Kidney capillary endothelial cell (primary cell): ENCODE measurements at places on chromosomes 11 and 22.

GRCh38 chr11:13207665-13208594 is 69.7 kb upstream of the BMAL1 start:
- DNase-seq, result peak; percentile 52

DNA sequence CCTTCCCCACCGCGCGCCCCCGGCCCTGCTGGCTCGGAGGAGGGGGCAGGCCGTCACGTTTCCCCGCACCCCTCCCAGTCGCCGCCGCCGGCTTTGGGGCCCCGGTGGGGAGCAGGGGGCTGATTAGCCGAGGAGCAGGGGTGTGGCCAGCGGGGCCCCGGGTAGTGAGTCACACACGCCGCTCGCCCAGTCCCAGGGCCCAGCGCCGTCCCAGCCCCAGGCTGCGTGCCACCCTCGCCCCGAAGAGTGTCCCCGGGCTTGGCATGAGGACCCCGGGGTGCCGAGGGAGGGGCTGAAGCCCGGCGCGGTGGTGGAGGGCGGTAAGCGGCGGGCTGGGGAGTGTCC is 34.4 kb downstream of the PRDM11 start:
- DNase-seq, result peak; percentile 31

DNA sequence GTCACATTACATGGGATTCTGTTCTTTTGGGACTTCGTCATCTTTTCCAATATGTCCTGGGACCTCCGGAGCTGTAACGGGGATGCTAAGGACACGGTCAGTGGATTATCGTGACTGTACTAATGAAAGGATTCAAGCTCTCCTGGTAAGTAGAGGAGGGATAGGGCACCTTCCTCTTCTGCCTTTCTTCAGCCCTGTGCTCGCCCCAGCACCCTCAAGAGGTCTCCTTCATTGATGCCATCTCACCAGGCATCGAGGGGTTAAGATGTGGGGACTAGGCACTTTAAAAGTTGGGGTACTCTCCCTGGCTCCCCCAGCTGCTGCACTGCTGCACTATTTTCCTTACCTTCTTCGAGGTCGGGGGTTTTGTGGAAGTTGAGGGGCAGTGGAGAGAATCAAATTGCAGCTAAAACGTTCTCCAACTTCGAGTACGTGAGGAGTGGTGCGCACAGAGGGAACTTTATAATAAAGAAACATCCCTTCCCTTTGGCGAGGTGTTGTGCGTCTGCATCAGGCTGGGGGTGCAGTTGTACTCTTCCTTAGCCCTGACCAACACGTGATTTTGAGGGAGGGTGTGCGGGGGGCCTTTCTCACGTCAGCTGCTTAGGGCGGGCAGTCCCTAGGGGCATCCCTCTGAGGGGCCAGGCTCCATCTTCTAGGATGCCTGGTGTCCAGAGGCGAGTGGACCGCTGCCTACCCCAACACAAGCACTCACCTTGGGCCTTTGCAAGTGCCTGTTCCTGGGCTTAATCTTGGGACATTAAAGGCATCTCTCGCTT is 96.1 kb downstream of the GRAMD1B start:
- DNase-seq, result no peak

- peak; percentile 49 for DNase-seq
These were observed 312.3 kb downstream of the MN1 start for GRCh38 chr22:27489178-27489675.

DNA sequence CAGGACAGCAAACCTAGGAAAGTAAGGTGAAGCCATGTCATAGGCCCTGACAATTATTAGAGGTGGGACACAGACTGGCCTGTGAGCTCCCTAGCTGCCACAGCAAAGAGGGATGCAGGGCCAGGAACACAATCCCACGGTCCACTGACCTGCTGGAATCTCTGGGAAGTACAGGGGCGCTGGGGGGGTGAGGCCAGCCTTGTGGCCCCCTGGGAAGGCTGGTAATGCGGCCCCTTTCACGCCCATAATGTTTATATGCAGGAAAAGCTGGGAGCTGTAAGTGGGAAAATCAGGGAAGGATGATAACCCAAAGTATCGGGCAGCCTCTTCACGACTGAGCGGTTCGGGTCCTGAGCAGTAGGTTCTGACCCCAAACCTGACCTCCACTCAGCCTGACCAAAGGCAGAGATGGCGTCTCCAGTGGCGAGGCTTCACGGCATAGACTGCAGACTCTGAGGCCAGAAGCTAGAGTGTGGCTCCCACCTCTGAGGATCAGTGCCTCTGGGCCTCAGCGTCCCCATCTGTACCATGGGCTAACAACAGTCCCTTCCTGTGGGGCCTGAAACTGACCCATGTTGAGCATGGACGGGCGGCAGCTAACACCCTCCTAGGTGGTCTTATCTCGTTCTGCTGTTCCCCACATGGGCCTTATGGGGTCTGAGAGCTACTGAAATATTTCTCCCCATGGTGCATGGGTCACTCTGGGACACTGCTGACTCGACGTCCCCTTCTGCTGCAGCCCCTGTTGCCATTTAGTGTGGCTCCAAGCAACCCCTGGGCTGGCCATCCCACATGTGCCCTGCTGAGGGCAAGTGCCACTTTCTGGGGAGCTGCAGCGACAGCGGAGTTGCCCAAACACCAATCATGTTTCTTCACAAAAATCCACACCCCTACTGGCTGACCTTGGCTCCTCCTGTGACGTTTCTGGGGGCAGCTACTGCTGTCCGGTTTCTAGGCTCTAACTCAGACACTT is 101.8 kb downstream of the PHF21B start:
- no peak for DNase-seq

DNA sequence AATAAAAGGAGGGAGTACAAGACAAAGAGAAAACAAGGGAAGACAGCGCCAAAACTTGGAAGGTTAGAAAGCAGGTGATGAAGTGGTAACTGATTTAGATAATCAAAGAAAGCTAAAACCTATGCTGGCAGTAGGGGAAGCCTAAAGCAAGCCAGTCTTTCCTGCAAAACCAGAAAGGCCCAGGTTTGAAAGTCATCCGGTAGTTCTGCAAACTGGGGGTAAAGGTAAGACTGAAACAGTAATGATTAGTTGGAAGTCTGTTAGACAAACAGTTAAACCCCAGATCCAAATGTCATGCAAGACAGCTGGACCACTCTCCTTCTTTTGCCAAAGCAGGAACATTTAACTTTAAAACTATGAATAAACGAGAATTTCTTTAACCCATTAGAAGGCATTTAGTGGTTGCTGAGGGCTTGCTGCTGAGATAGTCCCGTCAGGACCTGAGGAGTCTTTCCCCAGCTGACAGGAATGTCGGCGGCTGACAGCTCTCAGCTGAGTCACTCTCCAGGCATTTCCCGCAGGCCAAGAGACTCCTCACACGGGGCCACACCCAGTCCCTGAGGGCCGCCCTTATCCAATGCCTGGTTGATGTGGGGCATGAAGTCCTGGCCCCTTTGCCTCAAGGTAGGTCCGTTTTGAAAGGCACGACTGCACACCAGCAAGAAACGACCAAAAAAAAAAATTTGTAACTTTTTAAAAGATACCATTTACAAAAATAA is 36.3 kb upstream of the CFAP300 start:
- peak; percentile 95 for DNase-seq

- DNase-seq, result no peak
These were observed 76.3 kb downstream of the FAM168A start for GRCh38 chr11:73521621-73522020.

DNA sequence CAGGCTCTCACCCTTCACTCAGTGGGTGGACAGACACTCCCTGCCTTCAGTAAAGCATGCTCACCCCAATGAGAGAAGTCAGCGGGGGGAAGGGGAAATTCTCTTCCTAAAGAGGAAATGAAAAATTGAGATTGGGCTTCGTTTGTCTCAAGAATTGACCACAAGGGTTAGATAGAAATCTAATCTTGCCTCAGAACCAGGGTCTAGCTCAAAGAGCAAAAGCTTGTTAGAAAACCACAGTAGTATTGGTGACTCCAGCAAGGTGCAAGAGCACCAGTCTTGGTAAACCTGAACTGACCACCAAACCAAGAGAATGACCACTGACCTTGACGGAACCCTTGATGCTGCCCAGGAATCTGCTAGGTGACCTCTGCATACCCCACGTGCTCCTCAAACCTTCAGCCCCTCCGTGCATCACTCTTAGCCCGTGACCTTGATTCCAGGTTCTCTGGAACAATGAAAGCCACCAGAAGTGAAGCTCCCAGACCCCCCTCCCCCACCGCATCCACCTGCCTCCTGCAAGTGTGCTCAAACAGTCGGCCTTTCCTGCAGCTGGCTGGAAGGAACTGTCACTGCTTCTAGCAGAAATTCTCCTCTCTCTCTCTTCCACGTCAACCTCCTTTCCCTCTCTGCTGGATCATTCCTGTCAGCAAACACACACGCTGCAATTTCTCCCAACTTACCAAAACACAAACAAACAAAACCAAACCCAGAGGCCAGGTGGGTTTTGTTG is 3.1 kb upstream of the TMA7B start:
- DNase-seq, result no peak

- no peak for DNase-seq
These were observed 127.0 kb downstream of the MRTFA start for GRCh38 chr22:40509401-40510134.

- no peak for DNase-seq
These were observed 23.7 kb downstream of the USP47 start for GRCh38 chr11:11865449-11865848.

DNA sequence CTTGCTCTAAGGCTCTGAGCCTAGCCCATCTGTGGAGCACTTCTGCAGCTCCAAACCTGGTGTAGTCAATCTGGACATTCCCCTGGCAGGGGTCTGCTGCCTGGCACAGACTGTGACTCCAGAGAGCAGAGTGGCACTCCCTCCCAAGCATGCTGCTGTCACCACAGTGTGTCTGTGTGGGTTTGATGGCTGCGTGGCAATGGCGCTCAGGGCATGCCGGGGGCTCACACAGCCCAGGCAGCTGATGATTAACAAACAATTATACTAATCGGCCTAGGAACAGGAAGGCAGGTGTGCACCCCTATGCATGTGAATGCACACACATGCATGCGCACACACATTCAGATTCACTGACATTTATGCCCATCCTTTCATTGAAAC is 9.0 kb upstream of the NECTIN1 start:
- DNase-seq, result no peak

DNA sequence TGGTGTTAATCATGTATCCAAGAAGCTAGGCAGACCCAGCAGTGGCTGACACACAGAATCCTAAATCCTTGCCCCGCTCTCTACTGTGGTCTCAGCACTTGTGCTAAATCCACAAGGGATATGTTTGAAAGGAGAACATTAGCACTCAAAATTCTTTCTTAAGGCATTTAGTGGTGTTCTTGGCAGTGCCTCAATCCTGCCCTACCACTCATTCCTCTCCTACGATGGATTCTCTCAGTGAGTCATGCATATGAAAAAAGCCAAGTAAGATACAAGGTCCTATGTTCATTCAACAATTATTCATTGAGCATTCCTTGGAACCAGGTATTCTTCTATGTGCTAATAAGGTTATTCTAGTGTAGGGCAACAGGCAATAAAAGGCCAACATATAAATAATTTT is 31.2 kb downstream of the RRP8 start:
- no peak for DNase-seq

DNA sequence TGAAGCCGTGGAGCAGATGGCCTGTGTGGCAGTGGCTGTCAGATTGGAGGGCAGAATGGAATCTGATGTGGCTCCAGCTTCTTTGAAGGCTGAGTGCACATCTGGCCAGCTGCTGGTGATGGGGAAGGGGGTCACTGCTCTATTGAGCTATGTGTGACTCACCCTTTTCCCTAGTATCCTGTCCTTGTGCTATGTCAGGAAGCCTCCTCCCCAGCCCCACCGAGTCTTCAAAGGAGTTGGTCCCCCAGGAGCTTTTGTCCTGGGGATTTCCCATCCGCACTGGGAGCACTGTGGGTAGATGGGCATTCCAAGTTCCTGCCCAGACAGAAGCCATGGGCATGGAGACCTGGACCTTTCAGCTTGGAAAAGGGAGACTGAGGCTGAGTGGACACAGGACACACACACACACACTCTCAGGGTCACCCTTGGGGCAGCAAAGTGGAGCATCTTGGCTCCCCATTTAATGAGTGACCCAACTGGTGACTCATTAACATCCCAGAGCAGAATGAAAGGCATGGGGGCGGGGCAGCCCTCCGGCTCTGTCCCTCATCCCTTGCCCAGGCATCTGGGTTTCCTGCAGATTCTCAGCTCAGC is 3.3 kb downstream of the SERPINH1 start:
- peak; percentile 97 for DNase-seq

- no peak for DNase-seq
These were observed 274.2 kb downstream of the CASP12 start for GRCh38 chr11:104624021-104624420.

- DNase-seq, result no peak
These were observed 37.5 kb downstream of the RBFOX2 start for GRCh38 chr22:35991168-35991567.

DNA sequence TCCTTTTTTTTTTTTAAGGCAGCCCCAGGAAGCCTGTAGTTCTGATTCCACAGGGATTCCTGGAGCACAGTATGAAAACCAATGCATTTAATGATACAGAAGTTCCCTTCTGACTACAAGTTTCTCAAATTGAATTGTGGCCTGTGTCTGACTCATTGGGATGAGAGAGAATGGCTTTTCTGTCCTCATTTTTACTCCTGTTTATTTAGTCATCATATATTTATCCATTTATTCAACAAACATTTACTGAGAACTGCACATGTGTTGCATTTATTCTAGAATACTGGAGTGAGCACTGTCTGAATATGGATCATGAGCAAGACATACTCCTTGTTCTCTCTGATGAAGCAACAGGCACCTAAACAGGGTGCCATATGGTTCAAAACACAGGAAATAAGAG is 231.2 kb downstream of the NTM start:
- no peak for DNase-seq

- no peak for DNase-seq
These were observed 57.8 kb downstream of the SPATA19 start for GRCh38 chr11:133787379-133788141.

- DNase-seq, result no peak
These were observed 11.7 kb upstream of the KAT5 start for GRCh38 chr11:65700399-65700798.

DNA sequence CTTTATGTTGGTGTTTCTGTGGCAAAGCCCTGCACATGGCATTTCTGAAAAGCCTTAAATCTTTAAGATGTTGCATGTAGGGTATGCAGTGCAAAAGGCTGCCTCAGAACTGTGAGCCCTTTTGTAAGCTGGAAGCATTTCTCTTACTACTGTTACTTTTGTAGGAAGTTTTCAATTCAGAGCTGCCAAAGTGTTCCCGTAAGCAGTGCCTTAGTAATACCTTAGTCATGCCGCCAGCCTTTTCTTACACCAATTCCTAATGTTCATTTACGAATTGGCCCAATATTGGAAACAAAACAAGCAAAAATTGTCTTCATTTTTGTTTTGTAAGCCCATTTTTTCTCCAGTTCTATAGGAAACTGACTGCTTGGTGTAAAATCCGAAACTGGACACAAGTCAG is 67.4 kb upstream of the RASSF10 start:
- no peak for DNase-seq

GRCh38 chr11:71248251-71248570 is 4.2 kb downstream of the SHANK2 start:
- DNase-seq, result no peak

DNA sequence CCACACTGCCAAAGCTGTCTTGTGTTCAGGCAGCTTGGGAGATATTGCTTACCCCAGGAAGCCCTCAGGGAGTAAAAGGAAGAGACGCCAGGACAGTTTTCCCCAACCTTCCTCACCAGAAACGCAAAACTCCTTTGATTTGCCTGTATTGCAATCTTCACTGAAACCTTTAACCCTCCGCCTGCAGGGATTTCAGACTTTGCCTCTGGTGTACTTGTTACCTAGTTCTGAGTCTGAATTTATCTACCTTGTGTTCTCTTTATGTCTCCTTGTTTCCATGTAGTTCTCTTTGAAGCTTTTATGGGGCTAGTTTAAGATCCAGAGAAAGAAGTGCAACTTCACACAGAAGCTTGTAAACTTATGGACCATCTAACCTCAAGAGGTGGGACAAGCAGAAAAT is 154.2 kb downstream of the DSCAML1 start:
- DNase-seq, result no peak

- no peak for DNase-seq
These were observed 52.5 kb upstream of the CARD18 start for GRCh38 chr11:105192115-105192514.
